ENCODE measurements at places on chromosomes 3 and 15.

DNA sequence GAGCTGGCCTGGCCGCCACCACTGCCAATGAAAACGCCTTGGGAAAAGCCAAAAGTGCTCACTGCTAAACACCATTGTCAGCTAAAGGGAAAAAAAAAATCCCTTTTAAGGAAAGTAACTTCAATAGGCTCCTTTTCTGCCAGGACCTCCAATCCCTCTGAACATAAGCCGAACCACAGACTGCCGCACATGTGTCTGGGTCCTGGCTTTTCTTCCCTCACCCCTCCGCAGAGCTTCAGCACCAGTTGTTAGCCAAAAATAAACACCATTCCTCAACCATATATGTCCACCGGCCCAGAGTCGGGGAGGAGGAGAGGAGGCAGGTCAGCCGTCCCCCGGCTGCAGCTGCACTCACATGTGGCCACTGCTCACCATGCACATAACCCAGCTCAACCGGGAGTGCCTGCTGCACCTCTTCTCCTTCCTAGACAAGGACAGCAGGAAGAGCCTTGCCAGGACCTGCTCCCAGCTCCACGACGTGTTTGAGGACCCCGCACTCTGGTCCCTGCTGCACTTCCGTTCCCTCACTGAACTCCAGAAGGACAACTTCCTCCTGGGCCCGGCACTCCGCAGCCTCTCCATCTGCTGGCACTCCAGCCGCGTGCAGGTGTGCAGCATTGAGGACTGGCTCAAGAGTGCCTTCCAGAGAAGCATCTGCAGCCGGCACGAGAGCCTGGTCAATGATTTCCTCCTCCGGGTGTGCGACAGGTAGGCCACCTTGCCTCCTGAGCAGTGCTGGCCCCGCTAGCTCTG, at the start of gene FBXL22:
Gene FBXL22 (plus strand): TSS at position 350 of the 753 bp plus-strand sequence. CDS start 6 bp downstream, at position 356.
- DNase-seq: no peak

- no peak for DNase-seq
Observed at GRCh38 chr3:36525115-36525801, 145.0 kb downstream of the STAC start.

DNA sequence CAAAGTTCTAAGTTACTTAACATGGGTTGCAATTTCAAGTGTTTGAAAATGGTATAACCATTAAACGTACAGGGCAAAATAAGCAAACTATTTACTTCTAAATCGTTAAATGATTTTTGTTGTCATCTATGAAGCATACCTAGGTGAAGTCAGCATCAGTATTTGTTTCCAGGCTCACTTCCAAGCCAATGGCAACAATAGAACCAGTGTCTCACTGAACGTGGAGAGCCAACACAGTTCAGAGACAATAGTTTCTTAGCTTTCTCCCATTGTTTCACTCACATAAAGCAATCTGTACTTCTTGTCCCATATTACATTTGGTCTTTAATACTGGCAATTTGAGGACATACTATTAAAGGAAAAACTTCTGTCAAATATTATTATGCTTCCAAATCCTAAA, 397.2 kb downstream of the MECOM start:
- DNase-seq: no peak

DNA sequence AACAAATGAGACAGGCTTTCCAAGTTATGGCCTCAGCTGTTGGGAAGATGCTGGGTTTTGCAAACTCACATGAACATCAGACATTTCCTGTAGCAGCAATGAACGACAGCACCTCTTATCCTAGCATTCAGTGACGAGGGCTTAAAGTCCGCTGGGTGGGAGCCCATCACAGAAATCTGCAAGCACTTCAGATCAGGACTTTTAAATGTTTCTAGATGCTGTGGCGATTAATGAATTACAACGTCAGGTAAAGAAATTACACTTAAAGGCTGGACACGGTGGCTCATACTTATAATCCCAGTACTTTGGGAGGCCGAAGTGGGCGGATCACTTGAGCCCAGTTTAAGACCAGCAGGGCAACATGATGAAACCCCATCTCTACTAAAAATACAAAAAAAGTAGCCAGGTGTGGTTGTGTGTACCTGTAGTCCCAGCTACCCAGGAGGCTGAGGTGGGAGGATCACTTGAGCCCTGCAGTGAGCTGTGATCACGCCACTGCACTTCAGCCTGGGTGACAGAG, 3.9 kb downstream of the AEN start:
- no peak for DNase-seq

DNA sequence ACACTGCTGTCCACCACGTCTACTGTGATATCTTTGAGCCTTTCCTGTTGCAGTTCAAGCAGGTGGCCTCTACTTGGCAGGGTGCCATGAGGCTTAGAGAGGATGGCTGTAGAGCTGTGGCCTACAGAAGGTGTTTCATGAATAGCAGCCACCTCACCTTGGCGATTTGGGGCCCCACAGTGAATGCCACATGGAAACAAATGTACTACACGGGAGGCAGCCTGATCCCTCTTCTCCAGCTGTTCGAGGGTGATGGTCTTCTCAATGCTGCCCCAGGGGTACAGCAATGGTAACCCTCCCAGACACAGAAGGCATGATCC, 70.7 kb downstream of the FAM43A start:
- DNase-seq: no peak

Data from NCI-H1694 treated with DMSO at 0.1 percent for 48 hours (cell line).